ENCODE measurements at places on chromosomes 5 and 9. TPM values are rescaled to one million over a fixed set of nuclear protein-coding genes. Genes with fewer than 3 reads are reported as not detected.

The RNF183 gene
- total RNA-seq, result not detected

The IL3 gene
- total RNA-seq, result not detected

The PGM5 gene
- total RNA-seq, result not detected

The INSL4 gene
- not detected for total RNA-seq

The ANKRD18A gene
- 0.08 TPM for total RNA-seq

The SH3RF2 gene
- not detected for total RNA-seq

The PCDHGA8 gene
- not detected for total RNA-seq

The LCN9 gene
- not detected for total RNA-seq
